ENCODE measurements at places on chromosomes 1 and 21.
A peak's percentile ranks its signal among the peaks of the same experiment; 100 is the strongest.

- DNase-seq = no peak
Measured at GRCh38 chr1:27144049-27144748, 10.7 kb downstream of the SLC9A1 start.

DNA sequence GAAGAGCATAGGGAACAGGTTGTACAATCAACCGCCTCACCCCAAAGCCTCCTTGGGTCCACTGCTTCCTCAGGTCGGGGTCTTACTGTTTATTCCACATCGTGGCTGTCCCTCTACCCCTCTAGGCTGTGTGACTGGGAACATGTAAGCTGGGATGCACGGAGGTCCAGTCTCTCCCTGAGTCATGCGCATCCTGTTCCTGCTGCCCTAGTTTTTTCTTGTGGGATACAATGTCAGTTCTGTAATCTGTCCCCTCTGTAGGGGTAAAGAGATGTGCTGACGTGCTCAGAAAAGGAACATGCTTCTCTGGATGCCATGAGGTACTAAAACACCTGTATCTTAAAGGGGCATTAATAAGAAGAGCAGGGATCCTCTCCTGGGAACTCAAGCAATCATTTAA, 66.2 kb downstream of the SLC45A1 start:
- no peak for DNase-seq

- DNase-seq = peak; percentile 0
Measured at GRCh38 chr1:196271212-196271947, 336.9 kb downstream of the KCNT2 start.

DNA sequence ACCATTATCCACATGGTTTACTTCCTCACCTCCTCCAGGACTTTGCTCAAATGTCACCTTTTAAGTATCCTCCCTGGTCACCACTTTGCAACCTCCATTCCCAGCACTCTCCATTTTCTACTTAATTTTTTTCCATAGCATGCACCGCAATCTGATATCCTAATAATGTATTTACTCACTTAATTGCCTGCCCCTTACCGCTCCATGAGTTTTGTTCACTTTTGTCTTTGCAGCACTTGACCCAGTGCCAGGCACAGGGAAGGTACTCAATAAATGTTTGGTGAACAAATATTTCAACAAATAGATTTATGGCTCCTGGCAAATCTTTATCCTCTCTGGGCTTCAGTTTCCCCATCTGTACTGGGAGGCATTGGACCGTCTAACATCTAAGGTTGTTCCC, 53.6 kb downstream of the UBE2T start:
- DNase-seq = no peak

GRCh38 chr1:31765041-31765467, 914 bp upstream of the ADGRB2 start:
- peak; percentile 47 for DNase-seq

- no peak for DNase-seq
Measured at GRCh38 chr21:44866780-44867179, 6.7 kb downstream of the PTTG1IP start.

DNA sequence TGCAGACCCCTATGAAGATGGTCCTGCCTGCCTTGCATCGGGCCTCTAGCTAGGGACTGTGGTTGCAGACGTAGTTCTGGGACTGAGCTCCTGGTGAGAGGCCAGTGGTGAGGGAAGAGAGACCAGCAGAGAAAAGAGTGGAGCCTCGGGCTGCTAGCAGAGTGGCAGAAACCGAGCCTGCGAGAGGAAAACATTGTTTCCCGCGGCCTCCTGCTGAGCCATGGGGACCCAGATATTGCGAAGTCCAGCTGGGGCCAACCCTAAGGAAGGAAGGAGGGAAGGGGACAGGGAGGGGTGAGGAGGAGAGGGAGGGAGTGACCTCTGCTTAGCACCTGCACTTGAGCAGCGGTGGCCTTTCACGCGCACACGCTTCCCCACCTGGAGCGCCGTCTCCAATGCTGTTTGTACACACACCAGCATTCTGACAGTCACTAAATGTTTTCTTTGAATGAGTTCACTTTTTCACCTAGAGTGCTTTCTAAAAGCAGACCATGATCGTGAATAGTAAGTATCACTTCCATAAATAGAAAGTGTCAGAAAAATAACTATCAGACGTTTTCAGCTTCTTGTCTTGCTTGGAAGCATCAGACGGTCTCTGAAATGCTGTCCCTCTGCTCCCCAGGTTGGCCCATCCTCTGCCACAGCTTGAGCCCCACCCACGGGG, 2.5 kb upstream of the FNDC10 start:
- DNase-seq = no peak

- DNase-seq = no peak
Measured at GRCh38 chr21:42578034-42578433, 64.4 kb downstream of the SLC37A1 start.

DNA sequence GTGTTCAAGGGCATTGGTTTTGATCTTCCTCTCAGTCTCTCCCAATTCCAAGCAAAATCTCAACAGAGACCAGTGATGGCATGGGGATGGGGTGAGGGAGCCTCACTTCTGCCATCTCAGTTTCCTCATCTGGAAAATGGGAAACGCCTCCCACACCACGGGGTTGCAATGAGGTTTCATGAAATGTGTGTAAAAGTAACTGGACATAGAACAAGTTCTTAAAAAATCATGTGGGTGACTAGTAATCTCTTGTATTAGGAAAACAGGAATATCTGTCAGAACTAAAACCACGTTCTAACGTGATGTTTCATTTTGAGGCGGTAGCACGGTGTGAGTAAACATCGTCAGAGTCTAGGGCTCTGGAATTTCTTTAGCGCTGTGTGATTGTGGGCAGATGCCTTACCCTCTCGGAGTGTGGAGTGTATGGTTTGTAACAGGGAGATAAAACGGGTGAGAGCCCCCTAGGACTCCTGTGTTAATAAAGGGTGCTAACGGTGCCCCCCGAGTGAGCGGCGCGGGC, 55.5 kb upstream of the DNAJC6 start:
- DNase-seq = no peak

GRCh38 chr1:54645806-54646676, 4.5 kb downstream of the MROH7 start:
- DNase-seq = no peak

DNA sequence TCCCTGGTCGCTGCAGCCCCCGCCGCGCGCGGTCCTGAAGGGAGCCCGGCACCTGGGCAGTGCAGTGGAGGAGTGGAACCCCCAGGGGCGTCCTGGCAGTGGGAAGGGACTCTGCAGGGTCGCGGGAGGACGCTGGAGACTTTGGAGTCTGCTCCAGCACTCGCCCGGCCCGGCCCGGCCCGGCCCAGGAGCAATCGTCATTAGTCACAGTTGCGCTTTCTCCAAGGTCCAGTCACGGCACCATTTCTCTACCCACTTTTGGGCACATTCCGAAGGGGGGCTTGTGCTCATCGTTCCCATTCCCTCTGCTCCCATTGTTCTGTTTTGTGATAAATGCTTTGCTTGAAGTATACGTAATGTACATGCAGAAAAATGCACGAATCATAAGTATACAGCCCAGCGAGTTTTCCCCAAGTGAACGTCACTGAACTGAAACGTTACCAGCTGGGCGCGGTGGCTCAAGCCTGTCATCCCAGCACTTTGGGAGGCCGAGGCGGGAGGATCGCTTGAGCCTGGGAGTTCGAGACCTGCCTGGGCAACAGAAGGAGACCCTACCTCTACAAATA, 999 bp downstream of the THAP3 start:
- no peak for DNase-seq

DNA sequence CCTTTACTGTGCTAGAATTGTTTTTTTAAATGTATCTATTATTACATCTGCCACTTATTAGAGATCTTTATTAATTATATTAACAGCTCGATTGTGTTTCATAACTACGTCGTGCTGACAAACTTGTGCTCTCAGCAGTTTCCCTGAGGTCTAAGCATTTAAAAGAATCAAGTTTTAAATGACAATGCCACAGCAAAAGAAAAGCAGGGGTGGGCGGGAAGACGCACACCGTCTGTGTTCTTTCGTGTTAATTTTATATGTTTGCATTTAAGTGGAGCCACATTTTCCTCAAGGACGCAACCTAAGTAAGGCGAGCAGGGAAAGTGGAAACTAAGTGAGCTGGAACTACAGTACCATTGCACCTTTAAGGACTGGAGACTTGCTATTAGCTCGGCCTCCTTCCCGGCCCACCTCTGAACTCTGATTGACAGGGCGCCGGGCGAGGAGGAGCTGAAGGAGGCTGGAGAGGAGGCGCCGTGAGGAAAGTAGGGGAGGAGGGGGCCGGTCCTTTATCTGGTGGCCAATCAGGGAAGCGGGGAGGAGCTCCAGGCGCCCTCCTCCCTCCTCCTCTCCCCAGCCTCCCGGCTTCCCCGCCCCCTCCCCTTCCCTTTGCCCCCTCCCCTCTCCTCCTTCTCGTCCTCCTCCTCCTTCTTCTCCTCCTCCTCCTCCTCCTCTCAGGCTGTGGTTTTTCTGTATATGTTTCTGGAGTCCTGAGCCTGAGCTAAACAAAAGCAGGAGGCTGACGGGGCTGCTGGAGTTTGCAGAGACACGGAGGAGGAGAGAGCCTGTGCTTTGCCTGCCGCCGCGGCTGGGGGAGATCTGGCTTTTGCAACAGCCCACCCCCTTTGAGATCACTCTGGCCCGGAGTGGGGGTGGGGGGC, at the start of gene PBX1:
Gene PBX1, plus strand, starts transcription at position 724 of the 881 bp plus-strand sequence.
- peak; percentile 98 for DNase-seq

GRCh38 chr1:248757784-248758195, 2.2 kb upstream of the LYPD8 start:
- no peak for DNase-seq

- peak; percentile 74 for DNase-seq
Measured at GRCh38 chr1:100459358-100460114, 78.4 kb upstream of the GPR88 start.
